ENCODE measurements at places on chromosomes 6 and 20.

DNA sequence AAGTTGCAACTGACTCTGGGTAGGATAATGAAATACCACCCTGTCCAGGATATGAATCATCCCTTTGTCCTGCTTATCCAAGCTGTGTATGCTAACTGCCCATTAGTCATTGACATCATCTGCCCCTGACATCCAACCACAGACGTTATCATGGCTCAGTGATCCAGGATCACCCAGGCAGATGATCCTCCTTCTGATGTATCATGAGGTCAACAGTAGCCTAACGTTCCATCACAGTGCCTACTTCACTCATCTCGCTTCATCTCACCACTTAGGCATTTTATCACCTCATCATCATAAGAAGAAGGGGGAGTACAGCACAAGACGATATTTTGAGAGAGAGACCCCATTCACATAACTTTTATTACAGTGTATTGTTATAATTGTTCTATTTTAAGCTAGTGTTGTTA is 13.4 kb upstream of the BTN3A2 start:
- no peak for DNase-seq

- DNase-seq = peak; percentile 34
These were observed 19.5 kb upstream of the SIRT5 start for GRCh38 chr6:13554929-13555333.

DNA sequence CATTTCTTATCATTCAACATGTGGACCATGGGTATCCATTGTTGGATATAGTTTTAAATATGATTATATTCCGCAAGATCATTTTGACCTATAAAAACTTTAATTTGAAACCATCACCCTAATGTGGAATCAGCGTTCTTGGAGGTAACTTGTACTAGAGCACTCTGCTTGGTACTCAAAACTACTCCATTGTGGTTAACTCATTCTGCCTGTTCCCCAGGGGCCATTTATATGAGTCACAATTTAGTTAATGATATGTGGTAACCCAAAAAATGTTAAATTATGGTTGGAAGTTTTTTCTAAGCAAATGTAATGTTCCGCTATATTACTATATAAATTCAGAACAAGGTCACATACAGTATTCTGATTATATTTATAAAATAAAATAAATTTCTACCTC is 109.3 kb downstream of the TRDN start:
- no peak for DNase-seq

- DNase-seq = no peak
These were observed 163.2 kb downstream of the SYCP2 start for GRCh38 chr20:59770270-59770669.

GRCh38 chr6:12276930-12277315 is 13.2 kb upstream of the EDN1 start:
- no peak for DNase-seq

GRCh38 chr6:14187406-14187805 is 69.8 kb downstream of the CD83 start:
- DNase-seq = no peak

DNA sequence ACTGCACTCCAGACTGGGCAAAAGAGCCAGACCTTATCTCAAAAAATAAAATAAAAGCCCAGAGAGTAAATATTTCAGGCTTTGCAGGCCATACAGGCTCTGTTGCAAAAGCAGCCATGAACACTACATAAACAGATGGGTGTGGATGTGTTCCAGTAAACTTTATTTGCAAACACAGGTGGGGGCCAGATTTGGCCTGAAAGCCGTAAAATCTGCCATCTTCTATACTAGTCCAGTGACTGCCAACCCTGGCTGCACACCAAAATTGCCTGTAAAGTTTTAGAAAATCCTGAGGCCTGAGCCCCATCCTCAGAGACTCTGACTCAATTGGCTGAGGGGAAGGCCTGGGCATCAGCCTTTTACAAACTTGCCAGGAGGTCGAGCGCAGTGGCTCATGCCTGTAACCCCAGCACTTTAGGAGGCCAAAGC is 103.6 kb downstream of the ZMYND8 start:
- no peak for DNase-seq

GRCh38 chr6:21500314-21501020 is 93.1 kb upstream of the SOX4 start:
- no peak for DNase-seq

DNA sequence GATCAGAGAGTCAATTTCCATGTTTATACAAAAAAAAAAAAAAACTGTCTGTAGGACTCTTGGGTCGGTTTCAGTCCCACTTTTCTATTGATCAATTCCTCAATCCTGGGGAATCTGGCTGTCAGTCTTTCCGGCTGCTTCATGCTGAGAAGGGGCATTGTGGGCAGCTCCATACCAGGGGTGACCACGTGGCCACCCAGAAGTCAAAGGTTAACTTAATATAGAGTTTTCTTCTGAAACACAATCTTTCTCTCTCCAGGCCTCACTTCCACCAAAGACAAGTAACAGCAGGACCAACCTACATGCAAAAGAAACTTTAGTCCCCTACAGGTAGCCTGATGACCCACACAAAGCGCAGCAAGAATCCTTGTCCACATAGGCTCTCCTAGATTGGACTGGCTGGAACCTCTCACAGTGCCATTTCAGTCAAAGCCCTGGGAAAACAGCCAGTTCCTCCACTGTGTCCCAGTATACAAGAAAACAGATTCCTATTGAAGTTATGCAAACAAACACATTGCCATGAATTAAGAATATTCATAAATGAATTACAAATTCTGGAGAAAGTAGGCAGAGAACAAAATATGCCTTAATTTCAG is 18.5 kb upstream of the SERPINB9 start:
- DNase-seq = no peak

DNA sequence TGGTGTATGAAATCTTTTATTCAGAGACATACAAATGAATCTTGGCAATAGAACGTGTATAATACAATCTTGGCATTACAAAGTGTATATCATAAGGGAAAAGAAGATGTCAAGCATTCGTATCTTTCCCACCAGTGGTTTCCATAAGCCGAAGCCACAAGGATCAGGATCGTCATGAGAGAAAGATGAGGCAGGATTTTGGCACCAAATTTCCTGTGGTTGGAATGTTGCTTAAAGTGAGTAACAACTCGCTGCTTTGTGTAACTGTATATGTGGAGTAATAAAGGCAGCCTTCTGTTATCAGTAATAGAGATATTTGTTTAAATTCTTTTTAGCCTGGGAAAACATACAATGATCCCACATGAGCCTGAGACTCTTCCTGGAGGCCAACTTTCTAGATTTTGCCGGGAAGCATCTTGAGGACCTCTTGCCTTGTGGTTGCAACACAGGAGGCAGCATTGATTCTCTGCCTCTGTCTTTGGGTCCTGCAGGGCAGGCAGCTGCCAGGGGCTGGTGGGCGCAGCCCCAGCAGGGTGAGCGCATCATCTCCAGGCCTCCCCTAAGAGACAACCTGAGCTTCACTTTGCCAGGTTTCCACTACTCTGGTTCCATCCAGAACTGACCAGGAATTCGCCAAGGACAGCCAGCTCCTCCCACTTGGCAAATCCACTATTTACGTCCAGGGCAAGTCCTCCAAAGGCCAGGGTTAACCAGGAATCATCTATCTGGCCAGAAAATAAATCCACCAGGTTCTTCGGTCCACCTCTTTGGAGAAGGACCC is 230.9 kb upstream of the SULF2 start:
- DNase-seq = no peak

DNA sequence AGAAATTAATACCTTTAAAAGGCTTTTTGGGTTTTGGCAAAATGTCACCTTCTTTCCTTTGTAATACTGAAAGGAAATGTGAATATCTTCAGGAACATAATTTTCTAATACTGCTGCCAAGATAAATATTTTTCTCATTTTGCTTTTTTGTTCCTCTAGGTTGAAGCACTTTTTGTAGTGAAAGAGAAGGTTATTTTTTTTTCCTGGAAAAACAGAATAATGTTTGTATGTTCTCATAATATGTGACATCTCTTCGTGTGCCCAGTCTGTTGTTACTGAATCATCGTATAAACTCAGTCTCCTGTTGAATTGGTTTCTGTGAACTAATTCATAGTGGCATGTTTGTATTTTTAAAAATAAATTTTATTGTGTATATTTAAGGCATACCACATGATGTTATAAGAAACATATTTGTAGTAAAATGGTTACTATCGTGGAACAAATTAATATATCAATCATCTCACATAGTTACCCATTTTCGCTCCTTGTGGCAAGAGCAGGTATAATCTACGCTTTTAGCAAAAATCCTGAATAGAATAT is 74.4 kb downstream of the SH3BGRL2 start:
- no peak for DNase-seq

GRCh38 chr20:22810626-22811569 is 224.2 kb upstream of the SSTR4 start:
- DNase-seq = no peak

DNA sequence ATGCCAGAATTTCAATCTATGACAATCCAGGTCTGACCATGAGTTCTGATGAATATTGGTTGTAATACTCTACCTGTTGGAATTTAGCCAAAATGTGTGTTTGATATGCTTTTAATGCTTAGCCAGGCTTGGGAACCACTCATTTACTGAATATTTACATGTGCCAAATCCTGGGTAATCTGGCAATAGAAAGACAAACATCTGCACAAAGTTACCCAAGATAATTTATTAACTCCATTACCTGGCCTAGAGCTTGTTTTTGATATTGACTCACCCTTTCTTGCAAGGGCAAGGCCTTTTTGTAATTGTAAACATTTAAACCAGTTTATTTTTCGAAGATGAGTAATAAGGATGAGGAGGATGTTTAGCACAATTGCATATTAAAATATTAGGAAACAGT is 13.5 kb upstream of the CD2AP start:
- no peak for DNase-seq

- no peak for DNase-seq
These were observed 24.5 kb downstream of the TTBK1 start for GRCh38 chr6:43267619-43268354.

- no peak for DNase-seq
These were observed 536 bp upstream of the MTFR2 start for GRCh38 chr6:136250686-136251008.

GRCh38 chr20:22578221-22579118 is 5.9 kb downstream of the FOXA2 start:
- DNase-seq = peak; percentile 52

GRCh38 chr6:76124018-76124417 is 51.6 kb upstream of the IMPG1 start:
- no peak for DNase-seq

GRCh38 chr6:15485936-15486335 is 176.9 kb downstream of the DTNBP1 start:
- DNase-seq = no peak

DNA sequence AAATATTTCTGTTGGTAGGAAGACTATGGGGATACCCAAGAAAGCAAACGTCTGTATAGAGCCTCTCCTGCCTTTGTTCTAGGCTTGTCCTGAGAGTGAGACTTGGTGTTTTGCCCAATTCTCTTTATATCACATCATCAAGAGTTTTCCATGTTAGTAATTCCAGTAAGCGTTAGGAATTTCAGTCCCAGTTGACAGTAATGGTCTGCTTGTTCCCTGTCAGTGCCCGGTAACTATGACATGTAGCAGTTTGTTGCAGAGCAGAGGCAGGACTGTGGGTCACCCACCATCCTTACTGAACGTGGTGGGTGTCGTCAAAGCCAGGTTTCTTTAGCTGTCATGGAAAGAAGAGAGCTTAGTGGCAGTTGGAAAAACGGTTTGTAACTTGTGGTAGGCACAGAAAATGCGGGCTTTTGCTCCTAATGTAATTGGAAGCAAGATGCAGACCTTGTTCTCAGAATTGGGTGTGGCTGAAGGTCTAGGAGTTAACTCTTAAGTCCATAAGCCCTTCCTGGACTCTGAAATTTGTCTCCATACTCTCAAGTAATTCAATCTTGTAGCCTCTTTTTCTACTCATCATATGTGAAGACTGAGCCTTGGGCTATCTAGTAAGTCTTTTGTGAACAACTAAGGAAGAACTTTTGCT is 188.8 kb downstream of the TMEM242 start:
- DNase-seq = no peak

DNA sequence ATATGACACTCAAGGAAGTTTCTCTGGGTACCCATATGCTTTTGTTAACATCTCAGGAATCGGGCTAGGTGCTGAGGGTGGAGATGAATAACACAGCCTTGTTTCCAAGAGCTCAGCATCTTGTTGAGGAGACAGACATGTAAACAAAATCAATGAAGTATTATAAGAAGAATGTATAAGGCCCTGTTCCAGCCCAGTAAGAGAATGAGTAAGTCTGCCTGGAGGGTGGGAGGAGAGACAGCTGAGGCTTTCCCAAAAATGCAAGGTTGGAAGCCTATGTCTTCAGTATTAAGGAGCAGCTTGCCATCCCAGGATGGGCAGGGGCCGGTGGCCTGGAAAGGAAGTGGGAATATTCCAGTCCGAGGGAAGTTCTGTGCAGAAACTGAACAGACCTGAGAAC is 615.3 kb upstream of the BTBD3 start:
- no peak for DNase-seq

GRCh38 chr6:125562156-125562555 is 187.3 kb upstream of the HEY2 start:
- DNase-seq = no peak

GRCh38 chr6:78810698-78811097 is 56.7 kb upstream of the IRAK1BP1 start:
- no peak for DNase-seq

DNA sequence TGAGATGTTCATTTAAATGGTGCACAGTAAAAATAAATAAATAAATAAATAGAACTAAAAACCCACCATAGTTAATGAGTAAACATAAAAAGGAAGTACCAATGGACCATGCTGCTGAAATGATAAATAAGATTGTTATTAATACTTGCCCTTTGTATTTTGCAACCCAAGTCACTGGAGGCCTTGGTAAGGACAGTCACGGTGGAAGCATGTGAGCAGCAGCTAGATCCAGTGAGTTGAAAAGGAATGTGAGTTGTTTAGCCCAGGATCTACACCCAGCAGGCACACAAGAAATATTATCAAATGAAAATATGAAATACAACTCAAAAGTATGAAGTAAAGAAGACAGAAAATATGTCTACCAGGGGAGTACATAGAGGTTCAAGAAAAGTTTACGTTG is 6.7 kb downstream of the LGSN start:
- DNase-seq = no peak

GRCh38 chr20:62408640-62409039 is 1.6 kb upstream of the CABLES2 start:
- DNase-seq = no peak

DNA sequence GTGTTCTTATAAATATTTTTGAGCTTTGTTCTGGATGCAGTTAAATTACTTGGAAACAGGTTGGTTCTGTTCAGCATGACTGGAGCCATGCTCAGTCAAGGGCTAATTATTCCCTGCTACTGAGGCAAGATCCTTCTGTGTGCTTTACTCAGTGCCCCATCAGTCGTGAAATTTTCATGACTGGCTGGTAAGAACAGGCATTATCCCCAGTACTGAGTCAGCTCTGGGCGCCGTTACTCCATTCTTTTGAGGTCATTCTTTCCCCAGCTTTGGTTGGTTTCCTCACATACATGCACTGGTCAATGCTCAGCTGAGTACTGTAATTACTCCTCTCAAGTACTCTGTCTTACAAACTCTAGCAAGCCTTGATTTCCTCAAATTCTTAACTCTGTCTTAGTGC is 71.3 kb downstream of the CDKAL1 start:
- DNase-seq = no peak

DNA sequence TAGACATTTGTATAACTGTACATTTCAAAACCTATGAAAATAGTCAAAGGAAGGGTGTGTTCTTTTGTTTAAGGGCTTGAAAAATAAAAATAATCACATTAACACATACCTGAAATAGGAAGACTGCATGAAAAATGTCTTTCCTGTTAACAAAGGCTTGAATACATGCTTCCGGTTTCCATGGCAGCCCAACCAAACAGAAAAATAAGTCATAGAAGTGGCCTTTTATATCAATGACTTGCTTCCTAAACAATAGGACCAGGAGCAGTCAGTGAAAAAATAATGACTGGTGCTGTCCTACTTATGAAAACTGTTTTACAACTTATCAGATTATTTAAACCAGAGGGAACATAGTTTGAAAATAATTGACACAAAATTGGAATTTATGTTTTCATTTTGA is 412.6 kb upstream of the PLCB4 start:
- no peak for DNase-seq

Data from right kidney (tissue), 9 donors.